Natural killer cell (primary cell): ENCODE measurements at places on chromosomes 3 and 15.

GRCh38 chr3:114718898-114719210, 425.0 kb downstream of the TIGIT start:
- DNase-seq: no peak

DNA sequence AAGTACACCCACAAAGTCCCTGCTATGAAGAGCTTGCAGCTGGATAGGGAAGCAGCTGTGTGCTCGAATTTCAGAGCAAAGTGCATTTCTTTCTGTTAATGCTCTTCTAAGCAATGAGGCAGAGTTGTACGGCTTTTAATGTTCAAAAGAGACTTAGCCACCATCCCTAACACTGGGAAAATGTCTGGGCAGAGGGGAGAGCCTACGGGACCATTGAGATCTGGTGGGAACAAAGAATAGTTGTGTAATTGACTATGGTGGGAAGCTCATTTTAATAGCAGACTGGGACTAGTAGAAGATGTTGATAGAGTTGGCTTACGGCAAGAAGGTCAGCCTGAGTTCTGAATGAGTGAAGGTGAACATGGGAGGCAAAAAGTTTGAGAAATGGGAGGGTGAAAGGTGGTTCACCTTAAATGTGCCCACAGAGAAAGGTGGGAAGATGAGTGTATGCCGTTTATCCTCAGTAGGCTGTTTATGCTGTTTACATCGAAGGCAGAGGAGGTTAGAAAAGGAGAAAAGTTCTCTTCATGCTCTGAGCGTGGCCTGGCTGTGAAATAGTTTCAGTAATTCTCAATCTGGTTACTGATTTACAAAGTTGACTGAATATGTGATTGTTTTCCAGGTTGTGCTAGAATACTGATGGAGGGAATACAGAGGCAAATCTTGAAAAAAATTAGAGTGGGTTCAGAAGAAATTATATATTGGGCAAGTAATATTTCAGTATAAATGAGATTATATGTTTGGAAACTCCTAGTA, 22.9 kb upstream of the UTS2B start:
- DNase-seq: no peak

- no peak for DNase-seq
These were observed 7.4 kb downstream of the FAM3D start for GRCh38 chr3:58659051-58659675.

DNA sequence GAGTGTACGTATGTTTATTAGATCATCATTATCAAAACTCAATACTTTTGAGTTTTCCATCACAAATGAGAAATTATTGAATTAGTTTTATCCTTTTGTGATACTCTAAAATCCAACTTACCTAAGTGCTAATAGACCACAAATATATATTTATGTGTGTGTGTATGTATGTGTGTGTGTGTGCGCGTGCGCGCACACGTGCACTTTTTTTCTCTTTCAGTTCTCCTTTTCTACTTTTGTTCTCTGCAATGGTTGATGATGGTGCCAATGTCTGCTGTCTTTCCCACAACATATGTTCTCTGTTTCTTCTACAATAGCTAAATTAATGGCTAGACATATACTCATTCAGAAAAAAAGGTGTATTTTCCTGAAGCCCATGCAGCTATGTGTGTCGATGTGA, 571.6 kb upstream of the ARPP21 start:
- no peak for DNase-seq

GRCh38 chr3:20323307-20323927, 137.4 kb upstream of the SGO1 start:
- DNase-seq: no peak

DNA sequence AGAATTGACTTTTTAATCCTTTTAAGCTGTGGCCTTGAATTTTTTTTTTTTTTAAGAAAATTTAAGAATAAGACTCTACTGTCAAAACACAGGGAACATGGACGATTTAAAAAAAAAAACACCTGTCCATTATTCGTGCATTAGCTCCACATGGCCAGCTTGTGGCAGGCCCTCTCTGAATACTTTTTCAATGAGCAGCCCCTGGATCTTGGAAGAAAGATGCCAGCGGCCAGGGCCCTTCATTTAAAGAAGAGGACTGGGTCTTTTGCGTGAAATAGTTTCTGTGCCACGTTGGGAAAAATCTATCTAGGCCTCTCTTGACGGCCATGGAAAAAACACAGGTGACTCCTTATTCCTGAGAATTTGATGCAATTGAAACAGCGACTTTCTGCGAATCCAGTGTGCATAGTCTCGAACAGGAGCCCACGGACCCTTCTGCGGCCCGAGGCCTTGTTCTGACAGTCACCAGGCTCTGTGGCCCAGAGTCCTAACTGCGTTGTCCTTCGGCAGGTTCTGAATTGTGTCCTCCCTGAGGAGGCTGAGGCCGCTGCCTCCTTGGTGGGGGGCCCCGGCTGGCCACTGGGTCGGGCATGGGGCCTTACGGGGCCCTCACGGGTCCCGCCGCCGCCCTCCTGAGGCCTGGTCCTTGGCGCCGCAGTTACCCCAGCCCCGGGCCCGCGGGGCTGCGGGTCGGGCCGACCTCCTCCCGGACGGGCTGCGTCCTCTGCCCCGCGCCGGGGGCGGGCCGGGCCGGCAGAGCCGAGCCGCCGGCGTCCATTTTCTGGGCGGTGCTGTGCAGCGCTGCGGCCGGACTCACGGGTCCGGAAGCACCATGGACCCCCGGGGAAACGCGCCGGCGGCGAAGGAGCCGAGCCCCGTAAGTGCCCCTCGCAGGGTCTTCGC, 33.5 kb downstream of the ZBTB38 start:
- DNase-seq: peak; percentile 65

- DNase-seq: no peak
These were observed 720.6 kb upstream of the CBLB start for GRCh38 chr3:106589311-106589942.

- no peak for DNase-seq
These were observed 115.5 kb downstream of the GADL1 start for GRCh38 chr3:30778933-30779332.

GRCh38 chr15:68644083-68644904, 65.5 kb downstream of the CORO2B start:
- DNase-seq: no peak

DNA sequence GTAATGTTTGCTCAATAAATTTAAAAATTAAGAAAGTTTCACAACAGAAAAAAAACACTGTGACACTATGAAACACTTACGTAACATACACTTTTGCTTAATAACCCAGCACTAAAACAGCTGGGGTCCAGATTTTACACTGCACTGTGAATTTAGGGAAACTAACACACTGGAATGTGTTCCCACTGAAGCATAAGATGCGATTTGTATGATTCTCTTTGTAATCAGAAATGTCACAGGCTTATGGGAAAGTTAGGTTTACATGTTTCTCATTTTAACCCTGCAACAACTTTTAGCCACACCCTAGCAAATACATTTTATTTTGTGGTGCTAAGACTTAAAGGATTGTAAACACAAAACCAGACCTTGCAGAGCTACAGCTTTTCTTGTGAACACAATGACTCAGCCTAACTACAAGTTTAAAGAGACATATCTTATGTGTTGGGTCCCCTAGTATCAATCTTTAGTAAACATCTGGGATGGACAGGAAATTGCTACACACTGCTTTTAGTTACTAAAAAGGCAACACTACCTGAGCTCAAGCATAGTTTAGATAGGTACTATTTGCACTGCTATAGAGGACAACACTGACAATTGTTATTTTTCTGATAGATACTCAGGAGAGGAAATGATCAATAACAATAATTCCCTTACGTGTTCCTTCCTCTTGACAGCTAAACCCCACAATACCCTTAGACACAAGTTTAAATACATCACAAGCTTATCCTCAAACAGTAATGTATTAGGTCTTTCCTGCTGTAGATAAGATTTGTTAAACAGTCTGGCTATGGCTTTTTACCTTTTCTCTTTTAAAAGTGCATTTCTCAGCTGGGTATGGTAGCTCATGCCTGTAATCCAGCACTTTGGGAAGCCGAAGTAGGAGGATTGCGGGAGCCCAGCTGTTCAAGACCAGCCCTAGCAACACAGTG, 3.8 kb downstream of the PLD1 start:
- no peak for DNase-seq

GRCh38 chr3:73021301-73021835, 24.8 kb downstream of the PPP4R2 start:
- no peak for DNase-seq

DNA sequence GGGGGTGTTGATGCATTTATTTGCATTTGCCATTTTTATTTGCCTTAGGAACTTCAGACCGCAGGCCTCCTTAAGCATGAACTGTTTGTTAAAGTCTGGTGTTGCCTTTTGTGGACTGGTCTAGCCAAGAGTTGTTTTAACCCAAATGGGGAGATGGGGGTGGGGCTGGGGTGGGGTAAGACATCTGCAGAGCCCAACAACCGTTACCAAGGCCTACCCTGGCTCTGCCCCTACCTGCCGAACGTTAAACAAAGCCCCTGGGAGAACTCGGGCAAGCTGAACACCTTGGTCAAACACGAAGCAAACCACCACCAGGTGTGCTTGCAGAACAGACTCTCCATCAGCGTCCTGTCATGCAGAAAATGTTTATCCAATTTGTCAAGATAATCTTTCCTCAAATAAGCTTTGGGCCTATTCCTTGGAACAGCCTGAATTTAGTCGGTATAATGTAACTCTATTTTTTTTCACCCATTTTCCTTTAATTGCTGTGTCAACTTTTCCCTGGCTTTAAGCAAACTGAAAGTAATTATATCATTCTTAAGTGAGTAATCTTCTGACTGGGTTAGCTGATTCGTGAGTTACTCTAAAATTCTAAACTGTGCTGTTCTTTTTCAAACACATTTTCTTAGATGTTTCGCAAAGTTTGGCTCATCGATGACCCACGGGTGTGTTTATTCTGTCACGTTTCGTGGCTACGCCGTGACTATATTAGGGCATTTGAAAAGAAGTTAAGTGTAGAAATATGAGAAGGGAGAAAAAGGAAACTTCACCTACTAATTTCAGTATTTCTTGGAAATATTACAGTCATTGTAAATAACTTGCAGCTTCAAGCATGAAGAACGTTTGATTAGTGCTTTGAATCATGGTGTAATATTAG, 127.6 kb downstream of the SOX2 start:
- no peak for DNase-seq

- peak; percentile 44 for DNase-seq
These were observed at the start of gene ATP10A for GRCh38 chr15:25863111-25863967. ATP10A (minus strand) TSS chr15:25863327; CDS start chr15:25863096, 231 bp downstream.
